ENCODE measurements at places on chromosomes 4 and X.

DNA sequence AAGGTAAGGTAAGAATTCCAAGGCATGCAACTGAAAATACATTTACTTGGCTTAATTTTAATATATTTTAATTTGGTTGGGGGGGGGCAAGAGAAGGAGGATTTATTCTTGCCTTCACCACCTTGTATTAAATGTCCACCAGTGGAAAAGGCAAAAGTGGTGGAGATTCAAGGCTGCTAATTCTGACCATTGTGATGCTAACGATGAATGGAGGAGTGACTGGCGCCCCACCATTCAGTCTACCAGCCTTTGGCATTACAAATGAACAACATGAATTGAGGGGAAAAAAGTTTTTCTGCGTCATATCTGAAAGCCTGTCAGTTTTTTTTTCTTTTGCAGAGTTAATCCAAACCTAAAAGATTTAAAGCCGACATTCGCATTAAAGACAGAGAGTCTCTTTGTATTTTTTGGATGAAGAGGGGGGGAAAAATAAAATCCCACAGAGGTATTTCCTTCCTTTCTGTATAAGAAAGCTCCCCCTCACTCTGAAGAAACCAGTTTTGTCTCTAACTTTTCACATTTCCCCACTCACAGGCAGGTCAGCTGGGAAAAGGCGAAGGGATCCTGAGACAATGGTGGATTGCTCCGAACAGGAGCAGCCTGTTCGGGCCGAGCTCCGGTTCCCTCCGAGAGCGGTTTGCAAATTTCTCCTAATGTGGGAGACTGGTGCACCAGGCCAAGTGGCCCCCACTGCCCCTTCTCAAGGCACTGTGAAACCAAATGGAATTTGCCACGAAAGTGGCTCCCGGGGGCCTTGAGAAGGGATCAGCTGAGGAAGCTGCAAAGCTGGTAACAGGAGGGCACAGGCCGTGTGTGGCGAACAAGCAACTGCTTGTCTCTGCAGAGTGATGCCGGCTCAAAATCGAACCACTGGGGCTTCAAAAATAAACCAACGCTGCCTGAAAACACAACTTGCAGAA is 28.1 kb downstream of the SHISA3 start:
- DNase-seq = no peak

DNA sequence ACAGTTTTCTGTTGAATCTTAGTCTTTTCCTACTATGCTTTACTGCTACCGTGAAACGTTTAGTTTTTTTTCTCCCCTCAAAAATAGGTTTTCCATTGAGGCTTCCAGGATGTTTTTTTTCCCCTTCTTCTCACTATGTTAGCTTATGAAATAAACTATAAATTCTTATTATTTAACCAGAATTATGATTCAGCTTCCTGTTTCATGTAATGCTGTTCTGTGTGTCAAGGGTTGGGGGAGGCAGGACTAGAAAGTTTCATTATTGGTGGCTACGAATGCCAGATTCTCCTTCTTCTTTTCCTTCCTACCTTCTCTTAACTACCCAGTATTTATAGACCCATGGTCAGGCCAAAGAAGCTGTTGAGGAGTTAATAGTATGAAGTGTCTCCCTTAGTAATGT is 11.8 kb downstream of the CLCN5 start:
- no peak for DNase-seq

- DNase-seq = peak; percentile 28
These were observed 34.9 kb downstream of the FTHL17 start for GRCh38 chrX:31036895-31037294.

DNA sequence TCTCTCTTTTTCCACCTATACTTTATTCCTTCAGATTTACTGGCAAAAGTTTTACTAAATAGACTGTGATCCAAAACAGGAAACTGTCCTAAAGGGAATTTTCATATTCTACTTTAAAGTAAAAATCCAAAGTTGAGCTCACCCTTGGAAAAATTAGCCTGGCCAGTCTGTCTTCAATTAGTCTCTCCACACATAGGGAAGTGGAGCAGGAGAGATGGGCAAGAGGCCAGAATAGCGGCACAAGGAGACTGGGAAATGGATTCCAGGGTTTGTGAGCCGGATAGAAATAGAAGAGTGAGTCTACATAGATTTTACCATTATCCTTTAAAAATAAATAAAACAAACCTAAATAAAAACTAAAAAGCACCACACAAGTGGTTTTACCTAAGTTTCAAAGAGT is 16.2 kb upstream of the FRMD7 start:
- DNase-seq = no peak

- DNase-seq = no peak
These were observed 40.7 kb upstream of the CITED1 start for GRCh38 chrX:72346302-72346949.

- DNase-seq = no peak
These were observed 672.1 kb upstream of the SLIT2 start for GRCh38 chr4:19579608-19580007.

GRCh38 chr4:122700178-122700725 is 32.3 kb upstream of the BBS12 start:
- DNase-seq = no peak

DNA sequence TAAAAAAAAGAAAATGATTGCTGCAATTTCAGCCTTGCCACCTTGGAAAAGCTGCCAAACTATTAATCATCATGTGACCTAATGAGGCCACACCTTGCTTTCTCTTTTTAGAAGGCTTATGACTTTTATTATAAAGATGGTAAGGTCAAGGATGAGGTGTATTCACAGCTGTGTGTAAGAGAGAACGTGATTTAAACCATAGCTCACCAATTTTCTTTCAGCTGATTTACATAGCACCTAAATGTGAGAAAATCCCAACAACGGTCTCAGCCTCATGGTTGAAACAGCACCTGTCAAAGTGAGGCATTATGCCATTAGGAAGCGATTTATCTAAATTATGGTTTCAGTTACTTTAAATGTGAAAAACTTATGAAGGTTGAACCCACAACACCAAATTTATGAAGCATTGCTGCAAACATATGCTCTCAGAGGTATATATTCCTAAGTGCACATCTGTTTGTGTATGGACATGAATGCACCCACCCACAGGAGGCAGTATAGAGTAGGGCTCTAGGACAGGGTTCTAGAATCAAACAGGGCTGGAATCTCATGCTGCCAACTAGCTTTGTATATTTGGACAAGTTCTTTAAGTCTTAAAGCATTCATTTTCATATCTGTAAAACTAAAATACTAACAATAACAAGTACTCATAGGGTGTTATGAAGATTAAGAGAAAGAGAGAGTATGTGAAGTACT is 40.7 kb downstream of the ANXA3 start:
- peak; percentile 35 for DNase-seq

GRCh38 chrX:118528071-118528737 is 32.6 kb downstream of the DOCK11 start:
- peak; percentile 58 for DNase-seq

DNA sequence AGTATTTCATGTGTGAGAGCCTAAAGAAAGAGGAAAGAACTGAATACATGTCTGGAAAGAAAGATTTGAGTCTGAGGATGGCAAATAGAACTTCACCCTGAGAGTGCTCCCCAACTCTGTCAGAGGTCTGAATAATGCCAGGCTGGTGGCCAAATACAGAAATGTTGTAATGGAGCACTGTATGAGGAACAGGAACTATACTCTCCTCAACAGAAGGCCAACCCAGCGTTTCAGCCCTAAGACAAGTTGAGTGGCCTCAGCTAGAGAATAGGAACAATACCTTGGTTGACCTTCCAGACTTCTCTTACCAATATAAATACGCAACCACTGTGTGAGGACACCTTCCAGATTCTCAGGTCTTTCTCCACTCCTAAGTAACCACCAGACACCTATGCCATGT is 94.5 kb upstream of the STIM2 start:
- no peak for DNase-seq

GRCh38 chrX:52574416-52575275 is 57.8 kb upstream of the XAGE1B start:
- DNase-seq = peak; percentile 25

- DNase-seq = no peak
These were observed 9.4 kb downstream of the C4orf50 start for GRCh38 chr4:6008766-6009385.

- DNase-seq = no peak
These were observed 17.9 kb upstream of the HERC6 start for GRCh38 chr4:88360791-88361190.

DNA sequence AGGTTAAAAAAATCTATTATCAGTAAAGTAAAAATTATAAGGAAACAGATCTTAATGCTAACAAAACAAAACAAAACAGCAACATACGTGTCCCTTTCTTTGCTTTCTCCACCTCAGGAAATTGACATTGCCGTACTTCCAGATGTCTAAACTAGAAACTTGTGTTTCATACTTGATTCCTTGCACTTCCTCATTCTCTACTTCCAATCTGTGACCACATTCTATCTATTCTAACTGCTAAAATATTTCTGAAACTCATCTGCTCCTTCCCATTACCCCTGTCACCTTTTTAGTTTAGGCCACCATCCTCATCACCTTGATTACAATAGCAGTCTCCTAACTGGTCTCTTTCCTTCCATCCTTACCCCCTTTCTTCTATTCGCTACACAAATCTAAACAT is 22.5 kb upstream of the RPA4 start:
- no peak for DNase-seq

GRCh38 chrX:79266702-79267101 is 100.4 kb downstream of the ITM2A start:
- no peak for DNase-seq

DNA sequence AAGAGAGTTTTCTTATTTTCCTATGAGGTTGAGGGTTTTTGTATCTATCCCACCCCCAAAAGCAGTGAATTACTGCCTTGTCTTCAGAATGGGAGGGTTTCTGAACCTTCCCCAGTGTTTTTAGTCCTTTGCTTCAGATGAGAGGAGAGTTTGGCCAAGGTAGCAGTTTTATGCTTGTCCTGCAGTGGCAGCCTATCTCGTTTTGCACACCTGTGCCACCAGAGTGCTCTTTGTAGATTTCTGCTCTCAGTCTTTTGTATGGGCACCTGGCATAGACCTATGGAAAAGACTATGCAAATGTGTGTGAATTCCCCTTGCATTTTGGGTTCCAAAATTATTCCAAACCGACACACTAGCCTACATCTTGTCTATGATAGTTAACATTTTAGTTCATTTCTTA is 5.8 kb downstream of the TBC1D19 start:
- no peak for DNase-seq
